ENCODE measurements at places on chromosomes 3 and 15.

- DNase-seq: no peak
These were observed 46.5 kb downstream of the KLHL25 start for GRCh38 chr15:85748176-85748575.

- DNase-seq: no peak
These were observed 344.6 kb upstream of the DCBLD2 start for GRCh38 chr3:99246010-99246654.

GRCh38 chr3:194768586-194768985, 82.9 kb downstream of the FAM43A start:
- no peak for DNase-seq

GRCh38 chr3:168959731-168960130, 703.8 kb downstream of the MECOM start:
- DNase-seq: no peak

DNA sequence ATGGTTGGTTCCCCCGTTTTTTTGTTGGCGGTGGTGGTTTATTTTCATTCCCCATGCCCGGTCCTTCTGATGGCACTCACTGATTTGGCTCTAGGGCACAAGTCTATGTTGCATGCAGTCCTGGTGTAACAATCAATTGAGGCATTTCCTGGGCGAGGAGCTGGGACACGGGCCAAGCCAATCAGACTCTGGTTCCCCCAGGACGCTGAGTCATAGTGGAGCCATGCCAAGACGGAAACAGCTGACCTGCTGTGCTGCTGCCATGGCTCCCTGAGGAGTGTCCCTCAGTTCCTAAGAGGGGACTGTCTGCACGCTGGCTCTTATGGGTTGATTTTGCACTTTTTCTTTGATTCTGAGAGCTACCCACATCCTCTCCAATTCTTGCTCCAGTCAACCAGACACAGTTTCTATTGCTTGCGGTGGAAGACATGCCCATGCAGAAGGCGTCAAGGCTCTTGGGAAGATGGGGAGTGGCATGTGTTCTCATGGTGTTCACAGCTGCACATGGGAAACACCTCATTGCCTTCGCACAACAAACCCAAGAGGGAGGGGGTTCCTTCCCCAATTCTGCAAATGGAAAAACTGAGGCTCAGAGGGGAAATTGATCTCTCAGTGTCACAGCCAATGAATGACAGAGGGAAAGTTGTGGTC, 28.3 kb upstream of the ALDH1L1 start:
- no peak for DNase-seq

DNA sequence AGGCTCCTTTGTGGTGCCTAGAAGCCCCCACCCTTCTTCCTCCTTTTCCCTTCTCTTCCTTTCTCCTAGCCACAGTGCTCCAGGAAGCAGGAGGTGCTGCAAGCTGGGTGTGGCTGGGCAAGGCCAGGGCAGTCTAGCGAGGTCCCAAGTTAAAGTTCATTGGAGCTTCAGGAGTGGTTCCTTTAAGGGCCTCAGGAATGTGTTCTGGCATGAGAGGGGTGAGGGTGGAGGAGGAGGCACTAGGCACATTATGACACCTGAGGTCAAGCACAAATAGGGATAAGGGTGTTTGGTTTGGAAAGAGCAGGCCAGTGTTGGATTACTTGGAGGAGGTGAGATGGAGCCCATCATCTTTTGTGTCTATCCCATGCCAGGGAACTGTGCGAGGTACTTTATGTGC, 258.7 kb downstream of the TLE3 start:
- DNase-seq: no peak

DNA sequence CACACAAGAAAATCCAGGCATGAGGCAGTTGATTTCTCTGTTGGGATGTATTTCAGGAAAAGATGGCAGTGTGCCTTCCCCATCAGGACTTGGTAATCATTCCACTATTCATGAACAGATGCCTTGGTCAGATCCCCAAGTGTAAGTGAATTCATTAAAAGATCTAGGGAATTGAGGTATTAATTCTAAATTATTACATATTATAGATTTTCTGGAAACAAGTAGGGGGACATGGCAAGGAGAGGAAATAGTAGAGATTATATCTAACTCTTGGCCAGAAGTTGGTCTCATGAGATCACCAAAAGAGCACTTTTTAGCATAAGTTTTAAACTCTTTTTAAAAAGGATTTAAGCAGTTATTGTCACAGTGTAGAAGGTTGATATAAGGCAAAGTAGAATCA, 74.4 kb upstream of the MDFIC2 start:
- DNase-seq: no peak

DNA sequence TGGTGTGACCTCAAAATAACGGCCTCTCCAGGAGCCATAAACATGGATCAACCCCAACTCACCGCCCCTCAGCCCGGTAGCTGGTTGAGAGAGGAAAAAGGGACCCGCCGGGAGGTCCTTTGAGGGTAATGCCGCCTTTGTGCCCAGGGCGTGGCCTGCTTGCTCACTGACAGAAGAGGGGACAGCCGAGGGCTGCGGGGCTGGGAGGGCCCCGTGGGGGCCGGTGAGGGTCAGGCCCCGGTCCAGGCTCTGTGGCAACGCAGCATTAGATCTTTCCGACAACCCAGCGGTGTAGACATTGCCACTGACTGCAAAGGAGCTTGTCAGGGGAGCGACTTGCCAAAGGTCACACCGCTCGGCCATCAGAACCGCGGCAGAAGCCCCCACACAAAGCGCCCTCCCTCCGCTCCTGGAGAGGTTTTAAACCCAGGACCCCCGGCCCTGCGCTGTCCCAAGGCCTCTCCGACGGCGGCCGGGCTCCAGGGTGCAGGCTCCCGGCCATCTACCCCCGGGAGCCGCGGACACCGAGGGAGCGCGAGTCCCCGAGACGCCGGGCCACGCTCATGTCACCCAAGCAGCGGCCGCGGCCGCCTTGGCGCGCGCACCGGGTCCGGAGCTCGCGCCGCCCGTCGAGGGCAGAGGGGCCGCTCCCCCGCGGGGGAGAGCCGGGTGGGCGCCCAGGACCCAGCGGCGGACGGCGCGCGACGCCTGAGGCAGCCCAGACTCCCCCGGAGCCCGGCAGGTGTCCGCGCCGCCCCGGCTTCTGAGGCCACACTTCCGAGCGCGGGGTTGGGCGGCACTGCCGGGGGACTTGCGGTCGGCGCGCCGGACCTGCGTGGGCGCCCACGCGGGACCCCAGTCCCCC, 975 bp downstream of the PCSK6 start:
- no peak for DNase-seq

- DNase-seq: no peak
These were observed 168.9 kb downstream of the MEIS2 start for GRCh38 chr15:36931434-36931833.

DNA sequence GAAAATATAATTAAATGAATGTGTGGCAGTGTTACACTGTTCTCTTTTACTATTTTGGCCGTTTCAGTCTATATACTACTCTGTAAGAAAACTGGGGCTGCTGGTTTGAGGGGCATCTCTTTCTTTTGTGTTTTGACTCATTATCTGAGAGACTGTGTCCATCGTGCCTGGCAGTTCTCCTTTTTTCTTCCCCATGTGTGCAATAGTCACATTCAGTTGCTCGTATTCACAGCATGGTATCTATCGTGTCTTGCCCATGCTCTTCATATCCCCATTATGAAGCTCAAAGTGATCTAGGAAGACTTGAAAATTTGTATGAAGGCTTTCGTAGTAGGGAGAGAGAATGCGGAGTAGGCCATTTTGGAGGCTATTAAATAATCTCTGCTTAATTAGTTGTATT, 29.8 kb upstream of the FAH start:
- DNase-seq: no peak

DNA sequence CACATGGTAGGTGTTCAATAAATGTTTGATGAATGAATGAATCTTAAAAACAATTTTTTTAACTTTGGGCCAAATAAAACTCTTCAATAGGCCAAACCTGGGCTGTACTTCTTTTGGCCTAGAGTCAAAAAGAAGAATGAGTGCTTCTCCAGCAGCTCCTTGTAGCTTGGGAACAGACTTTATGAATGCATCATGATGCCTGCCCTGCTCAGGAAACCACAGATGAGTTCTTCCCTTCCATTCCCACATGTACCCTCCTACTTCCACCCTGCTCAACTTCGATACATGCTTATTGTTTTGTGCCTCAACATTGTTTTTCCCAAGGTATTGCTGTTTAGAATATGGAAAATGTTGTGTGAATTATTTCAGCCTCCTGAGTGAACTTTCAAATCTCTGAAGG, 87.0 kb downstream of the FILIP1L start:
- DNase-seq: no peak

- peak; percentile 24 for DNase-seq
These were observed 722.9 kb upstream of the CFAP20DC start for GRCh38 chr3:59772416-59773408.

DNA sequence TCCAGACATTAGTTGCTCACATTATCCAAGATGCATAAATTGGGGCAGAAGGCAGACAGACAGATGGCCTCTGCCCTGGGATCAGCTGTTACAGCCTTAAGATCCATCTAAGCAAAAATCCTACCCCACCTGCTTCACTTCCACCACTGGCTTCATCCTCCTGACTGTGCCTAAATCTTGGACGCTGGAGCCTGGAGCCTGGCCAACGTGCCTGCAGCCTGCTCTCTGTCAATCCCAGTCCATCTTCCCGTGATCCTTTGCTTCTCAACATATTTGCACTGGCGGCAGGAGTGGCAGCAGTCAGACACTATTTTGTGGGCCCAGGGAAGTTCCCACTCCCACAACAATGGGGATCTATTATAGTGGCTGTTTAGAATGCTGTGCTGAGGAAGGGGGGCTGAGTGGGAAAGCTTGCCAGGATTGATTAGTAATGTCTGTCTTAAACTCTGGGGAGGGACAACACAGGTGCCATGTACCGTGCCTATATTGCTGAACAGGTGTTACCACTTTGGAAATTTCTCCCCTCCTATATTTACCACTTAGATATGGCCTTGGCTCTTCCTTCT, 121.2 kb downstream of the MEGF11 start:
- DNase-seq: no peak
